Fibroblast of skin of right biceps (primary cell): ENCODE measurements at places on chromosomes 2 and 18.

GRCh38 chr2:205696927-205697441, 14.7 kb downstream of the NRP2 start:
- peak; percentile 96 for DNase-seq

DNA sequence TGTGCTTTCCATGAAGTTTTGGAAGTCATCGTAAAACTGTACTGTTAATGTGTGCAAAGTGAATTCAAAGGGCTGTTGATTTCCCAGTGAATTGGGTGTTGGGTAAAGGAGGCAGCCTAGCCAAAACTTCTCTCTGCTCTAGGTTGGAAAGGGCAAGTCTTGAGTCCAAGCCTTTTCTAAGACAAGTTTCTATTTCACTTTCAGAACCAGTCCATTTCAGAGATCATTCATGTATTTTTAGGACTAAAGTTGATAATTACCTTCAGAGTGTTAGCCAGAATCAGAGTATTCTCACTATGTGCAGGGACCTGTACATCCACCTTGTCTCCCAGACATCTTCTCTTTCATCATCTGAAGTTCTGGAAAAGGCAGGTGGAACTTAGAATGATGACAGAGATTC, 636.1 kb upstream of the KLHL29 start:
- DNase-seq, result no peak

DNA sequence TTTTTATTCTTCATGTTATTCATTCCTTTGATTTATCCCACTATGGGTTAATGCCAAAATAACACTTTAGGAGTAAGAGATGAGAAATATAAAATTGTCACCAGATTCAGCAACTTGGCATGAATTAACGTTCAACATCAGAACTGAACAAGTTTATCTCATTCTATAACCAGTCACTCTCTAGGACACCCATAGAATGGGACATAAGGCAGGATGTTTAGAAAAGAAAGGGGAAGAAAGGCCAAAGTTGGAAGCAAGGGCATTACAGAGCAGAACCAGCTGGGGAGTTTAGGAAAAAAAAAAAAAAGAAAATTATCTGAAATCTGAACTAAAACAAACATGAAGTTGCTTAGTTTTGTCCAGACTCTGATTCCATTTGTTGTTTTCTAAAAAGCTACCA, 211.0 kb downstream of the PMAIP1 start:
- no peak for DNase-seq

GRCh38 chr18:48580782-48581181, 42.0 kb downstream of the CTIF start:
- no peak for DNase-seq

GRCh38 chr2:176407706-176408105, 138.5 kb downstream of the MTX2 start:
- no peak for DNase-seq

DNA sequence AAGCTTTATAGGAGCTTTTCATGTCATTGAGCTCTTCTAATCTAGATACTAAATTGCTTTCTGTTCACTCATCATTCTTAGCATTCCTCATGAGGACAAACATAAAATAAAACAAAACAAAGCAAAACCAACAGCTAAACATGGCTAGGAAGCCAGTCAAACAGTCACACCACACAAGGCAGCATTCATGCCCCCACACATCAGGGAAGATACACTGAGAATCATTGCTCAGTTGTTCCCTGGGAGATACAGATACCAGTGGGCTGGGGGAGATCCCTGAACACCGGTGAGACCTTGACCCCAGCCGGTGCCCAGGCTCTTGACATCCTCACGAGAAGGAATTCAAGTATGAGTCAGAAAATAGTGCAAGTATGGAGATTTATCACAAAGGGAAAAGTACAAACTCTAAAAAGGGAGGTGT, 177.9 kb upstream of the ARL4C start:
- peak; percentile 84 for DNase-seq

- DNase-seq, result peak; percentile 26
These were observed 17.8 kb downstream of the EML6 start for GRCh38 chr2:54741250-54741649.

DNA sequence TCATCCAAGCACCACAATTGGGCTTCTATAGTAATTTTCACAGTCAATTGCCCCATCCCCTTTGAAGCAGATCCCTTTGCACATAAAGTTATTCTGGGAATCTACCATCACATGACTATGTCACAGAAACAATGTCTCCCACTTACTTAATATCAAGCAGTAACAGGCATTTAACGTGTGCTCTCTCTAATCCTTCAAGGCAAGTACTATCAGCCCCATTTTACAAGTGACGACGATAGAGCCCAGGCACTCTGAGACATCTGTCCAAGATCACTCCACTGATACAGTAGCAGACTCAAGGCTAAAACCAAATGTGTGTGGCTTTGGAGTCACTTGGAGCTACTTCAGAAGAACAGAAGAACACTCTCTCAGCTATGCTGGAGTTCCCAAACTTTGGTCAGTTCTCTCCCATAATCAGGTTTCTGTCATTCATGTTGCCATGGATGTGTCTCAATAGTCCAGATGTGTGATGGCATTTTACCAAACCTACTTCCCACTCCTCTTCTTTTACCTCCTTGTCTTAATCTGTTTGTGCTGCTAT, 39.7 kb downstream of the PID1 start:
- no peak for DNase-seq

GRCh38 chr2:62207491-62207890, 11.6 kb downstream of the B3GNT2 start:
- DNase-seq, result no peak

DNA sequence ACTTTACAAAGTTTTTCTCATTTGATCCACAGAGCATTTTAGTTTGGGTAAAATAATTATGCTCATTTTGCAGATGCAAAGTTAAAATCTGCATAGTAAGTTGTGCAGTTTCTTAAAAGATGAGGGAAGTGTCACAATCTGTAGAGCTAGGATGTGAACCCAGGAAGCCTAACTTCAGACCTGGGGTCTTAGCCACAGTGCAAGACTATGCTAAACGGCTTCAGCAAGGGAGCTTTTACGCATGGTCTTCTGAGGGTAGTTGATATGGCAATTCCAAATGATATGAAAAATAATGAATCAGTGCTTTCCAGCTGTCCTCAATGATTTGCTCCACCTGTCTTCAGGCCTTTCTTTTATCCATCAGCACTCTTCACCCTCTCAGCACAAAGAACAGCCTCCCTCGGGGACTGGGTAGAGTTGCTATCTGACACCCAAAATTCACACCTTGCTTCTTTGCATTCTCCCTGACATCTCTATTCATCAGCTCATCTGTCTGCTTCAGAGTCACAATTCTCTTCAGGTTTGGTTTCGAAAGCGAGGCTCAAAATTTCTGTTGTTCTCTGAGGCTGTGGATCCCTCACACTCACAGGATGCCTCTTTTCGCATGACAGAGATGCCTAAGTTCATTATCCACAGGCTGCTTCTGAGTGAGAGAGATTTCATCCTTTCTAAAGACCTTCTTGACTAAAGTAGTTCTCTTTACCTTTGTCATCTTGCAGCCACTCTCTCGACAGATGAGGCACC, 302.5 kb downstream of the NRXN1 start:
- DNase-seq, result no peak

DNA sequence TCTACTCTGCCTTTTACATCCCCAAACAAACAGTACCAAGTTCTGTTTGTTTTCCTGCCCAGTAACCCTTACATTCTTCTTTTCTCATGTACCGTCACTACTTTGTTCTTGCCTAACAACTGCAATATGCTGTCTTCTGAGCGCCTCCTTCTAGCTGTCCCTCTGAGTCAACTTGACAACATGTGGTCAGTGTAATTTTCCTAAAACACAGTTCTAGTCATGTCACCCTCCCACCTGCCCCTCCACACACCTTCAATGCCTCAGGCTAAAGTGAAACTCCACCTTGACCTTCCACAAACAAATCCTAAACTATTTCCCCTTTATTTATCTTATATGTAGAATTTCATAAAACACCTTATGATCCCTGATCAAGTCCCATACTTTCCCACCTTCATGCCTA, 124.6 kb upstream of the CD302 start:
- DNase-seq, result no peak

- DNase-seq, result no peak
These were observed 35.5 kb downstream of the ITGA6 start for GRCh38 chr2:172462849-172463381.
